Activated T-cell treated with anti-CD3 and anti-CD28 coated beads, Interleukin-2, amount 50 U/mL, for 4 hours (primary cell): ENCODE measurements at places on chromosomes 7 and 10. TPM values are rescaled to one million over a fixed set of nuclear protein-coding genes. Genes with fewer than 3 reads are reported as not detected.

KIN gene
- total RNA-seq, result 19.4 TPM

PLEKHS1 gene
- total RNA-seq, result not detected

ENKUR gene
- not detected for total RNA-seq

ATP5F1C gene
- 260 TPM for total RNA-seq

SPDYE18 gene
- not detected for total RNA-seq

ZCCHC24 gene
- 0.92 TPM for total RNA-seq

NPSR1 gene
- total RNA-seq, result not detected

RELN gene
- total RNA-seq, result 0.24 TPM

RARRES2 gene
- total RNA-seq, result 1.2 TPM

HTRA1 gene
- 0.26 TPM for total RNA-seq

CFTR gene
- 0.16 TPM for total RNA-seq

TRDMT1 gene
- 9.1 TPM for total RNA-seq

RNF148 gene
- not detected for total RNA-seq

PROSER2 gene
- total RNA-seq, result 3.5 TPM

TRIL gene
- total RNA-seq, result 0.05 TPM

MMRN2 gene
- not detected for total RNA-seq

IGFBP3 gene
- 0.48 TPM for total RNA-seq

LRRD1 gene
- total RNA-seq, result not detected

AZGP1 gene
- 0.46 TPM for total RNA-seq

GSTO2 gene
- total RNA-seq, result 1.1 TPM

EBLN1 gene
- total RNA-seq, result not detected

MET gene
- total RNA-seq, result 1.3 TPM

ELN gene
- 0.15 TPM for total RNA-seq

TMEM270 gene
- total RNA-seq, result not detected

VSTM4 gene
- total RNA-seq, result 0.19 TPM

PPP1R17 gene
- total RNA-seq, result not detected

SRRM3 gene
- total RNA-seq, result not detected

LBX1 gene
- total RNA-seq, result not detected

AGR2 gene
- 1.2 TPM for total RNA-seq

TBL2 gene
- 42.1 TPM for total RNA-seq

ENTPD1 gene
- 0.23 TPM for total RNA-seq

SEMA3A gene
- 0.03 TPM for total RNA-seq

GBX1 gene
- not detected for total RNA-seq

SLC26A3 gene
- 0.37 TPM for total RNA-seq

ANKRD7 gene
- not detected for total RNA-seq

DNMBP gene
- total RNA-seq, result 1.0 TPM

OR2A42 gene
- total RNA-seq, result not detected

ZNRF2 gene
- total RNA-seq, result 8.3 TPM

PRPS1L1 gene
- not detected for total RNA-seq

CHCHD3 gene
- total RNA-seq, result 92.0 TPM

OR2A5 gene
- total RNA-seq, result not detected

RNF32 gene
- total RNA-seq, result 0.43 TPM

IL6 gene
- 10.0 TPM for total RNA-seq

GOLGA7B gene
- total RNA-seq, result 0.32 TPM

LRRN3 gene
- total RNA-seq, result 39.2 TPM

PRKAR1B gene
- total RNA-seq, result 58.6 TPM

OR2A12 gene
- total RNA-seq, result not detected

TCF7L2 gene
- total RNA-seq, result 0.90 TPM

PNLIPRP3 gene
- not detected for total RNA-seq

CHN2 gene
- total RNA-seq, result 1.4 TPM

GHRHR gene
- not detected for total RNA-seq

FAM25A gene
- not detected for total RNA-seq

SOSTDC1 gene
- not detected for total RNA-seq

CDC14C gene
- not detected for total RNA-seq

MLXIPL gene
- 0.55 TPM for total RNA-seq
